ENCODE measurements at places on chromosomes 7 and 10.

DNA sequence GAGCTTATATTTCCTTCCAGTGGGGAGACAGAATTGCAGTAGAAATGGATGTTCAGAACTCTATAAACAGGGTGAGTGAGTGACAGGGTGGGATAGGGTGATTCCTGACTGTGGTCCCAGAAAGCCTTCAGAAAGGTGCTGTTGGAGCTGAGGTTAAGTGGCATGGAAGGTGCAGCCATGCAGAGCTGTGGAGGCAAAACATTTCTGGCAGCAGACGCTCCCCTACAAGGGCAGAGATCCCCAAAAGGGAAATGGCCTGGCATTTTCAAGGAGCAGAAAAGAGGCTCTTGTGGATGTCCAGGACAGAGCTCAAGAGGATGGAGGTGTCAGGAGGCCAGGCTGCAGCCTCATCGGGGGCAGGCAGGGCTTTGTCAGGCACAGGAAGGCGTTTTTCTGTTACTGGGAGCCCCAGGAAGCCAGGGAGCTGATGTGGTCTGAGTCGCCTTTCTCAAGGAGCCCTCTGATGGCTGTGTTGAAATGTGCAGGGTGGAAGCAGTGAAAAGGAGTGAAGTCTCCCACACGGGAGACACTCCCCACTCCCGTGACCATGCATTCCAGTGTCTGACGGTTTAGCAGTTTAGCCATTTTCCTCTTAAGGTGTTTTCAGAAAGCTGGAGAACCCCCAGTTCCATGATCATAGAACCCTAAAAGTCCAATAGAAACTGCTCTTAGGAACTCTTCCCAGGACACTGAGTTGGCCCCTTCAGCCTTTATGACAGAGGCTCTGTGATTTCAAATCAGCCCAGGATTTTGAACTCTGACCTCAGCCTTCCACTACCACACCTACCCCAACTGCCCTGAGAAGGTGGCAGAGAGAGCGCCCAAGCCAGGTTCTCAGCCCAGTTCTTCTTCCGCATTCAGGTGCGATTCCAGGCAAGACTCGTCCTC, 96.2 kb downstream of the C10orf105 start:
- DNase-seq, result no peak

- DNase-seq, result no peak
Observed at GRCh38 chr7:6338551-6339274, 66.3 kb upstream of the CYTH3 start.

DNA sequence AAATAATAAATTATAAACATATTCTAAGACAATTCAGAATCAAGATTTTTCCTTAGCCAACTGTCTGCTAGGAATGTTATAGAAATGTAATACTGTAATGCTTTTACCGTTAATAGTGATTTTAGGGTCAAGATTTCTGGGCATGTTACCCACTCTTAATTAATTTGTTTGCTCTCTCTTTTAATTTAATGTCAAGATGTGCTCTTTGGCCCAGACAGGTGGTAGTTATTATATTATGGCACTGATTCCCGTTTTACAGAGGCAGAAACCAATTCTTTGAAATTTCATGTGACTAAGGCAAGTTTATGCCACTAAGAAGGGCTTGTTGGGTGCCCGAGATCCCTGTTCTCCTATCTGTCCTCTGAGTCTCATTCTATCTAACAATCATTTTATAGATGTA, 959 bp upstream of the FAM107B start:
- DNase-seq, result no peak

- DNase-seq, result no peak
Observed at GRCh38 chr10:548238-548901, 141.1 kb downstream of the DIP2C start.
